Activated naive CD4-positive, alpha-beta T cell treated with anti-CD3 and anti-CD28 coated beads for 36 hours (primary cell): ENCODE measurements at places on chromosomes 4 and X.

GRCh38 chr4:134470544-134470943 is 269.0 kb upstream of the PABPC4L start:
- peak; percentile 8 for DNase-seq

DNA sequence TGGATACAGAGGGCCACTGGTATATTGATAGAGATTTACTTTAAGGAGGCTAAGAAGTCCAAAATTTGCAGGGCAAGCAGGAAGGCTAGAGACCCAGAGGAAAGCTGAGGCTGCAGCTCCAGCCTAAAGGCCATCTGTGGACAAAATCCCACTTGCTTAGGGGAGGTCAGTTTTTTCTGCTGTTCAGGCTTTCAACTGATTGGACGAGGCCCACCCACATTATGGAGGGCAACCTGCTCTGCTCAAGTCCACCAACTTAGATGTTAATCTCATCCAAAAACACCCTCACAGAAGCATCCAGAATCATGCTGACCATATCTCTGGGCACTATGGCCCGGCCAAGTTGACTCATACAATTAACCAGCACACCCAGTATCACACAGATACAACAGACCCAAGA is 176.3 kb downstream of the EVC2 start:
- no peak for DNase-seq

DNA sequence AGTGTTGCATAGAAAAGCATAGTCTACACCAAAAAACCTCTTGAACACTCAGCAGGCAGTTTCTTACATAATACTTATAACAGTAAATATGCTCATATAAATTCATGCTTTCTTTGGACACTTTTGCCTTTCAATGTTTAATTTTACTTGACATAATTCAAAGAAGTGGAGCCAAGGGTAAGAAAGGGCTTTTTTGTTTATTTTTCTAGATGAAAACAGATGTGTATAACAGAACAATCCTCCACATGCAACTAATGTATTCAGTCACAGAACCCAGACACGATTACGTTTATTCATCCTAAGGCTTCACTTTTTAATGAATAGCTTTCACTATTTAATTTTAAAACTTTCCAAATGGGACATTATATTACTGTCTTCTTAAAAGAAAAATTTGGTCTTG is 58.0 kb upstream of the PTPN13 start:
- DNase-seq: no peak

DNA sequence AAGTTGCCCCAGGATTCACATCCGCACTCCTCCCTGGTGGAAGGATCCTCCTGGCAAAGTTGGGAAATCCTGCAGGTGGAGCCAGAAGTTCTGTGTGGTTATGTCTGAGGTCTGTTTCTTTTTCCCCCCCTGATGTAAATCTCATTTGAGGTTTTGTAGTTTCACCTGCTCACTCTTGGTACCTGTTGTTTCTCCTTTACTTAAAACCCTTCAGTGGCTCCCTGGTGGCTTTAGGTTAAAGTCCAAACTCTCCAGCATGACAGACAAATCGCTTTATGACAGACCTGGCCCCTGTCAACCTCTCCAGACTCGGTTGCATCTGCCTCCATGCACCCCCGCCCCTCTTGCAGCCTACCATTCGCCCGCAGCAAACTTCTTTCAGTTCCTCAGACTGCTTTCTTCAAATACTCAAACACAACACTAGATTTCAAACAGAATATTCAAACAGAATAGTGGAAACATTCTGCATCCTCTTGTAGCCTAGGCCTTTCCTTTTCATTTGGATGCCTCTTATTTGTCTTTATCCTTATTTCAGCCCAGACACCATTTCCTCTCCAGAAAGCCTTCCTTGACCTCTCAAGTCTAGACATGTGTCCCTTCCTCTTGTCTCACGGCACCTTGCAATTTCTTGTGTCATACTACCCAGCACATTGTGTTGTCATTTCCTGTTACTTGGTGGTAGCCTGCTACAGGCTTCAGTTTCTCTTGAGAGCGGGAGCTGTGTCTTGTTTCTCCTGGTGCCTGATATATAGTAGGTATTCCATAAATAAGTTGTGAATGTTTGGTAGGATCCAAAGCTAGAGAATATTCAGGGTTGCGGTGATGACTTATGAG is 24.8 kb downstream of the IL13RA1 start:
- no peak for DNase-seq

- no peak for DNase-seq
Measured at GRCh38 chrX:104130808-104131207, 18.5 kb downstream of the ZCCHC18 start.

DNA sequence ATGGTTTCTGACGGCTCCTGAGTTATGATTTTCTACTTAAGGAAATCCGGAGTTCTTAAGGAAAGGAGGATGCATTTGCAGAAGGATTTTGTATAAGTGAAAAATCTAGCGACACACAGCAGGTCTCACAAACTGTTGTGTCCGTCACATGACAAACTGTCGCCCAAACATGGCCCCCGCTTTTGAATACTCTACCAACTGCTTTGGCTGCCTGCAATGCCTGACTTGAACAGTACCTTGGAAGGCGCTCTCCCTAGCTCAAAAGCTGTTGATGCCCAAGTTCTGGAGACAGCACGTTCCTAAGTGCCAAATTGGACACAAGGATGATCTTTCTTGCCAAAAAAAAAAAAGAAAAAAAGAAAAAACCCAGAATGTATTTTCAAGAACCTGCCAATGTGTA is 103.2 kb downstream of the ENPP6 start:
- DNase-seq: no peak

DNA sequence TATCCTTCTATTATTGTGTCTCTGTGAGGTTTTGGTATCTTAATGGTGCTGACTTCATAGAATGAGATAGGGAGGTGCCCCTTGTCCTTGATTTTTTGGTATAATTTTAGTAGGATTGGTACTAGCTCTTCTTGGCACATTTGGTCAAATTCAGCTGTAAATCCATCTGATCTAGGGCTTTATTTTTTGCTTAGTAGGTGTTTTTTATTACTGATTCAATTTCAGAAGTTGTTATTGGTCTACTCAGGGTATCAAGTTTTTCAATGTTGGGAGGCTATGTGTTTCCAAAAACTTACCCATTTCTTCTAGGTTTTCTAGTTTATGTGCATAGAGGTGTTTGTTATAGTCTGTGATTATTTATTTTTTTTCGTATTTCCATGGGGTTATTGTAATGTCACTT is 103.3 kb downstream of the SH3BGRL start:
- no peak for DNase-seq

- no peak for DNase-seq
Measured at GRCh38 chr4:142840516-142841123, 5.5 kb downstream of the INPP4B start.

GRCh38 chr4:146458594-146458993 is 63.1 kb downstream of the SLC10A7 start:
- DNase-seq: peak; percentile 15

GRCh38 chr4:122692641-122693520 is 39.6 kb upstream of the BBS12 start:
- DNase-seq: no peak

- DNase-seq: no peak
Measured at GRCh38 chrX:124373348-124373747, 27.0 kb downstream of the SH2D1A start.

DNA sequence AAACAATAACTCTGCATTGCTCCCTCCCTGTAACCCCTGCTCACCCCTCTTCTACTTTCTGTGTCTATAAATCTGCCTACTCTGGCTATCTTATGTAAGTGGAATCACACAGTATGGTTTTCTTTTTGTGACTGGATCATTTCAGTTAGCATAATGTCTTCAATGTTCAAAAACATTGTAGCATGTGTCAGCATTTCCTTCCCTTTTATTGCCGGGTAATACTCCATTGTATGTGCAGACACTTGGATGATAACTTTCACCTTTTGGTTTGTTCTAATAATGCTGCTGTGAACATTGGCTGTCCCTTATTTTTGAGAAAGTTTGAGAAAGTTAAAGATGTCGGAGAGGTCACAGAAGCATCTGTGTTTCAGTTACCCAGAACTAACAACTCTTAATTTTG is 60.6 kb upstream of the TLR2 start:
- no peak for DNase-seq

DNA sequence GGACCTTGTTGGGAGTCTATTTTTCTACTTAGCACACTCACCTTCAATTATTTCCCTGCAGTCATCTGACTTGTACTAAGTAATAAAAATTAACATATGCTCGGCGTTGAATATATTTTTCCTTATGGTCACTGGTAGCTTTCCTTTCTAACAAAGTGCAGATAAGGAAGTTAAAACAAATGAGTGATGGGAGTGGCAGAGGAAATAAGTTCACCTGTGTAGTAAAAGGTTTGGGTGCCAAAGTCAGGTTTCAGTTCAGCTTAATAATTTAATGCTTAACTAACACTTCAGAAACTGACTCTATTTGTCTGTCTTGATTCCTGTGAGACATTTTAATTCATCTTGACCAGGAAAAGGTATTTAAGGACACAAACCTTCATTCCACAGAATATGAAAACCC is 184.4 kb downstream of the PCDH7 start:
- DNase-seq: no peak

GRCh38 chrX:130267956-130268448 is 697 bp downstream of the ZNF280C start:
- DNase-seq: no peak

DNA sequence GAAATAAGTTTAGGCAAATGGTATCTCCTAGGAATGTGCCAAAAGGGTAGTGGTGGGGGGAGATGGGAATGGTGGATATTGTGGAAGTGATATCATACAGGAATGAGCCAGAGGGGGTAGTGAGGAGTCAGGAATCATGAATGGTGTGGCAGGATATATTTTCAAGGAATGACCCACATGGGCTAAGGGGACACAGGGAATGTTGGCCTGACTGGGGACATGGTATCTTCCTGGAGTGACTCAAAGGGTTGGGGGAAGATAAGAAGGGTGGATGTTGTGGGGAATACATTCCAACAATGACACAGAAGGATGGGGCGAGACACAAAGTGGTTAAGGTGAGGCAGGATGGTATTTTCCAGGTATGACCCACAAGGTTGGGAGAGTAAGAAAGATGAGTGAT is 60.6 kb downstream of the MAOA start:
- DNase-seq: no peak

- DNase-seq: no peak
Measured at GRCh38 chr4:123433976-123434375, 37.4 kb downstream of the SPRY1 start.

DNA sequence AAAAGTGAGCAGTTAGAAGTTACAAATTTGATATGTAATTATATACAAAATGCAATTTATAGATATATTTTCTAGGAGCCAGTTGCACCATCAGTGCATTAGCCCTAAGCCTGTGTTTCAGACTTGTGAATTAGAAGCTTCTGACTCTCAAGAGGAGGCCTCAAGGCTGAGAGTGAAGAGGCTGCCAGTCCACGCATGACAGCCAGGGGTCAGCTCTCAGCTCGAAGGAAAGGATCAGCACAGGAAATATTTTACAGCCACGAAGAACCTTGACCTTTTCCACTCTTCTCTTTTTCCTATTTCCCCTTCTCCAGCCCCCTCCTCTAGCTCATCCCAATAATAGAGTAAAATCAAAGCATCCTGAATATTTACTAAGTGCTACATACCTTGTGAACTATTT is 642.4 kb downstream of the TRIML1 start:
- no peak for DNase-seq

DNA sequence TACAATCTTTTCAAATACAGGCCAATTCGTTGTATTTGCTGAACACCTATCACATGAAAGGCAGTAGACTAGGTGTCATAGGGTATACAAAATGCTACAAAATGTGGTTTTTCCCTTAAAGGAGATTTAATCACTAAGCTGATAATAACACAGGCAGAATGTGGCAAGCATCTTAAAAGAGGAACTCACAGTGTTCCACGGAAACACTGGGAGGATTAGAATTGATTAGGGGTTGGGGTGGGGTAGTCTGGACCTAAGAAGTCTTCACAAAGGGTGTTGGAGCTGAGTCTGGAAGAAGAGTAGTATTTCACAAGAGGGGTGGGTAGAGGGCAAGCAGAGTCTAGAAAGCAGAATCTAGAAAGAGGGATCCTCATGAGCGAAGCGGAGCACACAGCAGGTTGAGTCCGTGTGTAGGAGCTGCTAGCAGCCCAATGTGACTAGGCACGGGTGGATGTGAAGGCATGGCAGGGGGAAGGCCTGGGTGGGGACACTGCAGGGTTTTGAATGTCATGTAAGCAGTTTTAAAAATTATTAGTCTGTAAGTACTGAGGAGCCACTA is 123.6 kb downstream of the MGST2 start:
- no peak for DNase-seq

DNA sequence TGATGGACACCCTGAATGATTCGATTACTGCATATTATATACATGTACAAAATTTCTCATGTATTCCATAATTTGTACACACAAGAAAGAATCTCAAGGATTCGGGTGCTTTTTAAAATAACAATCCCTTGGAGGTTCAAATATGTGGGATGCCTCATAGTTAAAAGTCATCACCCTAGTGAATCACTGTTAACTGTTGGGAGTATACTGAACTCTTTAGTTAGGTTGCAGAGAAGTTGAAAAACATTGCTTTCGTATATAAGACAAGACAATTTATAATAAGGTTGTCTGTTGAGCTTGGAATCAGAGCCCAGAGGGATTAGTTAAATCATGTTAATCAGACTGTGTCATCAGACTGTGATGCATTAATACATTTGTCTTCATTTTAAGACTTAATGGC is 15.6 kb downstream of the DCK start:
- no peak for DNase-seq

DNA sequence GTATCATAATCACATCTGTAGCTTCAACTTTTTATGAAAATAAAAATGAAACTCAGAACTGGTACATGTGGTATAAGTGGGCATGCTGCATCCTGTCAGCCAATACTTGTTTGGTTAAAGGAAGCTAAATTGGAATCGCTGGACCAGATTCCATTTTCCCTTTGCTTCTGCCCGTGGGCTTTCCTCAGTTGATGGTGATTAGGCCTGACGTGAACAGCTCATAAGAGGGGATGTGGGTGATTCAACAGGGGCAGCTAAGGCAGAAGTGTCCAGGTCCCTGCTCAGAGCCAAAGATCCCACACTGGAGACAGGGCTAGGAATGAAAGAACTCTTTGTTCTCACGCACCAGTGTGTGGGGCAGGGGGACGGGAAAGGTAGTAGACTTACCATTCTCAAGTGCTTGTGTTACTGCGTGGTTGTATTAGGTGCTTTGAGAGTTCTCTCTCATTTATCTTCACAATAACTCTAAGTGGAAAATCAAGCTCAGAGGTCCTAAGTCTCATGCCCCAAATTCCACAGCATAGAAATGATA is 63.2 kb upstream of the GUCY1A1 start:
- no peak for DNase-seq

GRCh38 chr4:139844057-139844456 is 178.4 kb downstream of the MGST2 start:
- no peak for DNase-seq

- DNase-seq: peak; percentile 5
Measured at GRCh38 chr4:2837110-2837903, 6.3 kb upstream of the ADD1 start.

GRCh38 chr4:158657291-158657690 is 14.4 kb downstream of the C4orf46 start:
- DNase-seq: no peak

DNA sequence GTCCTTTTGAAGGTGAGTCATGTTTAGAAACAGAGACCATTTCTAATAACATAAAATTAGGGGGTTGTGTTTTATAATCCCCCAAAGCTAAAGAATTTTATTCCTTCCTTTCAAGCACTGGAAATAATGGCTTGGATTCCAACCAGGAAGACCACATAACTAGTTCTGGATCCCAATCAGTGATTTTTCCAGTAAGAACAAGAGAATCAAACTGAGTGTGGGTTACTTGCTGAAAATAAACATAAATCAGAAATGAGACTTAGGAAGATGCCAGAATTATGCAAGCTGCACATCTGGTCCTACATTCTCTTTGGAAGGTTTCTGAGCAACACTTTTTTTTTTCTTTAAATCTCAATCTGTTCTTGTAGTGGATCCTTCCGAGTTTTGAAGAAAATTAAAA is 76.3 kb downstream of the SOWAHB start:
- DNase-seq: no peak
